Articular chondrocyte of knee joint (primary cell): ENCODE measurements at places on chromosomes 13 and 19. TPM values are rescaled to one million over a fixed set of nuclear protein-coding genes. Genes with fewer than 3 reads are reported as not detected.

GFY gene
- total RNA-seq, result not detected in 2 replicates

IL17D gene
- total RNA-seq, result 4.1 and 6.4 TPM in 2 replicates

PLK5 gene
- not detected in 2 replicates for total RNA-seq

CEACAM21 gene
- not detected in 2 replicates for total RNA-seq

TEX30 gene
- 10.2 and 15.6 TPM in 2 replicates for total RNA-seq

LYPD3 gene
- total RNA-seq, result 0.26 and 0.32 TPM in 2 replicates

FGF22 gene
- total RNA-seq, result not detected in 2 replicates

LYPD5 gene
- 0.65 and 1.1 TPM in 2 replicates for total RNA-seq

ICAM5 gene
- under 0.01 and 0.13 TPM in 2 replicates for total RNA-seq

ZNF570 gene
- 12.3 and 14.3 TPM in 2 replicates for total RNA-seq

NOVA2 gene
- total RNA-seq, result under 0.01 TPM in 2 replicates

S1PR4 gene
- not detected in 2 replicates for total RNA-seq

SMAD9 gene
- 24.2 and 30.6 TPM in 2 replicates for total RNA-seq

ZNF229 gene
- total RNA-seq, result 12.0 and 13.3 TPM in 2 replicates

CYP2A7 gene
- total RNA-seq, result not detected in 2 replicates

ZNF99 gene
- under 0.01 TPM in 2 replicates for total RNA-seq

TUBA3C gene
- total RNA-seq, result not detected in 2 replicates

LGALS14 gene
- not detected in 2 replicates for total RNA-seq

CGB3 gene
- not detected in 2 replicates for total RNA-seq

FARP1 gene
- total RNA-seq, result 52.0 and 63.4 TPM in 2 replicates

PRR36 gene
- total RNA-seq, result not detected in 2 replicates

ATP1A3 gene
- 0.52 and 0.65 TPM in 2 replicates for total RNA-seq

CYP2A6 gene
- total RNA-seq, result 0.22 TPM in 1 of 2 replicates, not detected in the other

ERF gene
- total RNA-seq, result 27.7 and 49.8 TPM in 2 replicates

CIC gene
- total RNA-seq, result 24.4 and 24.6 TPM in 2 replicates
